CD4-positive, alpha-beta T cell treated with Interleukin-6 for 4 hours (primary cell): ENCODE measurements at places on chromosomes 5 and 9.
A peak's percentile ranks its signal among the peaks of the same experiment; 100 is the strongest.

- DNase-seq = no peak
Observed at GRCh38 chr9:110935829-110936228, 102.4 kb downstream of the LPAR1 start.

GRCh38 chr9:100190339-100190738 lies 91.3 kb downstream of the INVS start:
- no peak for DNase-seq

- no peak for DNase-seq
Observed at GRCh38 chr5:94908889-94909480, 290.5 kb downstream of the SLF1 start.

GRCh38 chr5:2207109-2207399 lies 324.3 kb upstream of the IRX4 start:
- DNase-seq = no peak

DNA sequence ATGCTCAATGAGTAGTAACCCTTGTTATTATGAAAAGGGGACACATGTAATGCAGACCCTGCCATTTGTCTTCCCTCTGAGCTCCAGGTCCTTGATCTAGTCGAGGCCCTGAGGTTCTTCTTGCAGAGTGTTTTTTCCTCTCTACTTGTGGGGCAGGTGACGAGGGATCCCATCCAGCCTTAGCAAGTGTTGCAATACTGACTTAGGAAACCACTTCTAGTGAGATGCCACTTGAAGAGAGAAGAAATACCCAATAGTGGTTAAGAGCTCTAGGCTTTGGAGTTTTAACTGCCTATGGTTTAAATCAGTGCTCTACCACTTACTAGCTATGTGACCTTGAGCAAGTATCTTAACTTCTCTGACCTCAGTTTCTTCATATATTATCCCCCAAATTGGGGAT lies 10.2 kb downstream of the PPARGC1B start:
- DNase-seq = no peak

DNA sequence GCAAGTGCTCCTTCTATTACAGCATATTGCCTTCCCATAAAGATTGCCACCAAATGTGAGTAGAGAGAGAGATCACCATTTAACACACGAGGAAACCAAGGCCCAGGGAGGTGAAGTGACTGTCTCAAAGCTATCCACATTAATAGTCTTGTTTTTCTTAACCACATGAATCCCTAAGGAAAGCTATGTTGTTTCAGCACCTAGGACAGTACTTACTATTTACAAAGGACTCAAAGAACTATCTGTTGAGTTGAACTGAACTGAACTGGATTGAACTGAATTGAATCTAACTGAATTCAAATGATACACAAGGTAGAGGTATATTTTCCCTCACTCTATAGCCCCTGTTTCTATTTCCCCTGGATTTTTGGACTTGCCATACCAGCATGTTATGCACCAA lies 430.4 kb downstream of the CAAP1 start:
- no peak for DNase-seq

- DNase-seq = peak; percentile 20
Observed at GRCh38 chr9:89478821-89479668, 18.9 kb downstream of the SEMA4D start.

- no peak for DNase-seq
Observed at GRCh38 chr9:134778841-134779411, 101.7 kb upstream of the FCN2 start.

DNA sequence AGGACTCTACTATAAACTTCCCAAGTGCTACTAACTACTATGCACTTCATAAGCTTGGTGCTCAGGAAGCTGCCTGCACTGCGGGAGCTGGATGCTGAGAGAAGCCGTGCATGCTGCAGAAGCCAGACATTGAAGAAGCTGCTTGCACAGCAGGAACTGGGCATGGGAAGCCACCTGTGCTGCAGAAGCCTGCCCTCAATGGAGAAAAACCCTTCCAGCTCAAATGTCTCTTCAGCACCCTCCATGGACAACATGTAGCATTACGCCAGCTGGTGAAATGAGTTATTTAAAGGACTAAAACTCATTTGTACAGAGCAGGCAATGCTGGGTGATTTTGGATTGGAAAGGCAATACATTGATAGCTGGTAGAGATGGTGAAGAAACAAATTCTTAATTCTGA lies 247.2 kb downstream of the KIF4B start:
- DNase-seq = no peak

DNA sequence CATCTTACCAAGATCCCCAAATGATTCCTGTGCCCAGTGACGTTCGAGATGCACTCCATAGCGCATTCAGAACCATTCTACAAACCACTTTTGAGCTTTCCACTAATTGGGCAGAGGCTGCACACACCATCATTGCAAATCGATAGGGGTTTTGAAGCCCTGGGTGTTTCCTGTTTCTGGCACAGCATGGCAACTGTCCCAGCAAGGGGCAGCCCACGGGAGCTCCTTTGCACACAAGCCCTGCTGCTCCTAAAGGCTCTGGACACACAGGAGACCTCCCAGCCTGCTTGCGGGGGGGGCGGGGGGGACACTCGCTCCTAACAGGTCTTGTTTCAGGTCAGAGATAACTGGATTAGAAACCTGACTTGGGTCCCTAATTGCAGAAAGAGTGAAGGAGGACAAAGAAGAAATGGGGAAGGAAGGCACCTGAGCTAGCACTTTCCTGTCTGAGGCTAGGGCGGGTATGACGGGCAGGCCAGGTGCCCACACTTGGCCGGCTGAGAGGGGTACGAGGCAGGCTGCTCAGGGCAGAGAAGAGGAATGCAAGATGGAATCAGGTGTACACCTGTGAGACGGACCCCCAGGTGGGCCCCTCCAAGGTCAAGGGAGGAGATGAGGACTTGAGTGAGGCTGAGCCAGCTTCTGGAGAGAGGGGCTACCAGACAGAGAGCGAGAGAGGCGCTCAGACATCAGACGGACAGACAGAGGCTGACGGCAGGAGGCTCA lies 820 bp downstream of the FBP1 start:
- DNase-seq = no peak

DNA sequence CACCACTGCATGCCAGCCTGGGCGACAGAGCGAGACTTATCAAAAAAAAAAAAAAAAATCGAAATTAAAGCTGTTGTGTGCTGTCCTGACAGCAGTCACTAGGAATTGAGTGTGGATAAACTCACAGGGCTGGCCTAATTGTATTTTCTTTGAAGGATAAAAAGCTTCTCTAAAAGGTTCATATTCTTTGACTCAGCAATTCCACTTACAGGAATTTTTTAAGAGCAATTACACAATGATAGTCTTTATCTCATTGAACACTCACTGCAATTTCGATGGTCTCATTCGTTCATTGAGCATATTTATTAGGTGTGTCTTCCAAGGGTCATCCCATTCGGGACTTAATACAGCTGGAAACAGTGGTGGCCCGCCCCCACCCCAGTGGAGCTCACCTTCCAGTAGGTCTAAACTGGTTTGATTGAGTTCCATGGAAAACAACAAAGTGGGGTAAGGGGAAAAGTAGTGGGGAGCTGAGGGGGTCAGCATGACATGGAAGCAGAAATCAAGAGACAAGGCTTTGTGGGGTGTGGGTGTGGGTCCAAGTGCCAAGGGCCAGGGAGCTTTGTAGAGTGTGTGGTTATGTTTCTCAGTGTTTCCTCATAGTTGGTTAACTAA lies 6.7 kb downstream of the CDK9 start:
- DNase-seq = no peak

- DNase-seq = no peak
Observed at GRCh38 chr9:95441081-95441480, 75.7 kb downstream of the PTCH1 start.

- no peak for DNase-seq
Observed at GRCh38 chr9:38153910-38154291, 84.9 kb upstream of the SHB start.

DNA sequence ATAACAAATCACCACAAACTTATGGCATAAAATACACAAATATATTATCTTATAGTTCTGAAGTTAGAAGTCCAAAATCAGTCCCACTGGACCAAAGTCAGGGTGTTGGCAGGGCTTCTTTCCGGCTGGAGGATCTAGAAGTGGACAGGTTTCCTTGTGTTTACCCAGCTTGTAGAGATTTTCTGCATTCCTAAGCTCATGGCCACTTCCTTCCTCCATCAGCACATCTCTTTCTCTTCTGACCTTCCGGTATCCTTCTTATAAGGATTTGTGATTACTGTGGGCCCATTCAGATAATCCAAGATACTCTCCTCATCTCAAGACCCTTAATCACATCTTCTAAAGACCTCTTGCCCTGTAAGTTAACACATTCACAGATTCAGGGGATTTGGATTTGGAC lies 97.6 kb downstream of the RAB3C start:
- no peak for DNase-seq

DNA sequence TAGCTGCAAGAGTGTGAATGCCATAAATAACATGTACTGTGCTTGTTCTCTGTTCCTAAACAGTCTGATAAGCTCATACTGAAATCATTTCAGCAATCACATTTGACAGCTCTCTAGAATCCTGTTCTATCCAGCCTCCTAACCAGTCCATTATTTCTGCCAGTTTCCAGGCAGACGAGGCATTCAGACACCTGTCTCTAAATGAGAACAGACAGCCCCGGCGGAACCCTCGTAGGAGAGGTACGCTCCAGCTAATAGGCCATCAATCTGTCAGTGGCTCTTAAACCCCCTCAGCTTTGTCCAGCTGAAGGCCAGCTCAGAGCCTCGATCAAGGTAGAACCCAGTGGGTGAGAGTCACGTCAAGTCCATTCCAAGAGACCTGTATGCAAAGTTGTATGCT lies 272.3 kb downstream of the GLIS3 start:
- no peak for DNase-seq

DNA sequence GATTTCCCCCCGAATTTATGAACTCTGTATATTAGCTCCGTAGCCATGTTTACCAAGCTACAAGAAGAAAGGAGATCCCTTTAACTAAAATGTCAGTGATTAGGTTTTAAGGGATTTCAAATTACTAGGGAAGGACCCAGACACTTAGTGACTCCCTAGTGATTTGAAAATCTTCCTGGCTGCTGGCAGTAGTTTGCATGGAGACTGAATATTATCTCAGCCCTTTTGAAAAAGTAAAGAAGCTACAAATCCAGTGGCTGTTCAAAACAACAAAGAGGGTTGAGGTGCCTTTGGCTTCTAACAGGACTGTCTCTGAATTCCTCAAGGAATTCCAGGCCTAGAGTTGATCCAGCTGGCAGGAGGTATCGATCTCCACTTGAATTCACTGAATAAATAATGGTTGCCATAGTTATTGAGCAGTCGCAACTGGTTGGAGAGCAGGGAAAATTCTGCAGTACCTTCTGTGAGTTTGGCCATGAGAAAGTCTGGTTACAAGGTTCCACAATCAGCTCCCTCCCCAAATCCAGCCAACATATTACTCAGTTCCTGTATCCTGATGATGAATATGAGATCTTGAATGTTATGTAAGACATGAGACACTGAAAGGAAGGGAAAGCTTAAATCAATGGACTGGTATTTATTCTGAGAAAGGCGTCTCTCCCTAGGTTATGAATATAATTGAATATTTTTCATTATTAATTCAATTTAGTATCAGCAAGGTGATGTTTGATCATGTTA lies 37.7 kb downstream of the NR4A3 start:
- no peak for DNase-seq

- no peak for DNase-seq
Observed at GRCh38 chr5:135883441-135883840, 12.2 kb downstream of the IL9 start.

DNA sequence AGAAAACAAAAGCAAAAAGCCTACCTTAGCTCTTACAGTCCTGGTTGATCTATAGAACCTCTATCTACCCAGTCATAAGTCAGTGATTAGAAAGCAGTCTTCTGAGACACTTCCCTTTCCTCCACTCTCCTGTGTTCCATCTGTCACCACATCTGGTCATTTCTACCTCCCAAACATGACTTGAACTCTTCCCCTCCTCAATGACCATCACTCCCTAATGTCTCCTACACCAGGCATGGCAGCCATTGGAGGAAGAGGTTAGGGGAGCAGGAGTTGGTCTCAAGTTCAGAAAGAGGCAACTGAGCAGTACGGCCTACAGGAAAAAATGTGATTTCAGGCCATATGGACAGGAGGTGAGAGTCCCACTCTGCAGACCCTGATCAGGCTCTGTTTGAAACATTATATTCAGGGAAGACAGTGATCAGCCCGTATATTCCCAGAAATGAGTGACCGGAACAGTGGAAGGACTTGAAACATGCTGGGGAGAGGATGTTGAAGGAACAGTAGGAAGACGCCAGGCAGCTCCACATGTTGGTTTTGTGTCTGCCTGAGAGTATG lies 12.0 kb downstream of the ABLIM3 start:
- DNase-seq = no peak

- peak; percentile 54 for DNase-seq
Observed at GRCh38 chr5:75052192-75053053, at the start of gene GCNT4. GCNT4 (minus strand) TSS chr5:75052558; CDS start chr5:75030037, 22,521 bp downstream.

DNA sequence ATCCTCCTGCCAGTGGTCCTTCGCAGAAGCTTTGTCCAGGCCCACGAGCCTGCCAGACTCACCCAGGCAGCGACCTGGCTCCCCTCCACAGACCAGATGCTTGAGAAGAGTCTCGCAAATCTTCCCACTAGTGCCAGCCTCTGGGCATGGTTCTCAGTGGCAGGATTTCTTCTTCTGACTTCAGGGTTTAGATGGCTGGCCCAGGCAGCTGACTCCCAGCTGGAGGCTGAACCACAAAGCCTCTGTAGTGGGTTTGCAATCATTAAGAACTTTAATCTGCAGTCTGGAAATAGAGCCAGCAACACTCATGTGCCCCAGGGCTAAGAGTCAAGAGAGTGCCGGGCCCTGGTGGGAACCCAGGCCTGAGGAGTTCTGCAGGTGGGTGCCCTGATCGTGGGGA lies 90.6 kb upstream of the ICE1 start:
- no peak for DNase-seq

DNA sequence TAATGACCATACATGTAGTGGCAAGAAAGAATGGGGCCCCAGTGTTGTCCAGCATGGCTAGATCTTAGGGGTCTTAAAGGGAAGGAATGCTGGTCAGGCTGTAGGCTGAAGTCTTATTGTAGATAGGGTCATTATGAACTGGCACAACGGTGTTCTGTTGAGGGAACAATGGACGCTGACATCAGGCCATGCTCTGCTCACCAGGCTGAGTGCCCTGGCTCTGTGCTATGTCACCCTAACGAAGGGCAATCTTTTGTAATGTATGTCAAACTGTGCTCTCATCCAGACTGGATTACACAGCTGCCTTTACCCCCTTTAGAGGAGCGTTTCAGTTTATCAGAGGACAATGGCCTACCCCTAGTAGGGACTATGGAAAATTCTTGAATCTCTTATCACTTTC lies 14.6 kb upstream of the ZNF608 start:
- no peak for DNase-seq

GRCh38 chr9:70902692-70903131 lies 218.7 kb downstream of the TRPM3 start:
- no peak for DNase-seq

DNA sequence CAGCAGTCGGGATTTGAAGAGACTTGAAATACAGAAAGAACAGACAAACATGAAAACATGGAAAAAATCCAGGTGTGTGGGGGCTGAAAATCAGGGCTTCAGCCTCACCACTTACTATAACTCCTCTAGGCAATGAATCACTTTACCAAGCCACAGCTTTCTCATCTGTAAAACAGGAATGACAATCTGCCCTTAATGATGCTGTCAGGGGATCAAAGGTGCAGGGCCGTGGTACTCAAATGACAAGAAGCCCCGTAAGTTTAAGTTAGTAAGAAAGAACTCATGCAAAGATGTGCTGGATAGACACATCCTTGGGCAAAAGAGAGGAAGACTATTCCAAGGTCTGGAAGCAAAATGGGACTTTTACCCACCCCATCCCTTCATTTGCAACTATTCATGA lies 34.7 kb downstream of the FBXW2 start:
- DNase-seq = no peak
